ENCODE measurements at places on chromosomes 3 and 15. TPM values are rescaled to one million over a fixed set of nuclear protein-coding genes. Genes with fewer than 3 reads are reported as not detected.

Gene DNAH1
- 7.5 TPM for total RNA-seq

DNA sequence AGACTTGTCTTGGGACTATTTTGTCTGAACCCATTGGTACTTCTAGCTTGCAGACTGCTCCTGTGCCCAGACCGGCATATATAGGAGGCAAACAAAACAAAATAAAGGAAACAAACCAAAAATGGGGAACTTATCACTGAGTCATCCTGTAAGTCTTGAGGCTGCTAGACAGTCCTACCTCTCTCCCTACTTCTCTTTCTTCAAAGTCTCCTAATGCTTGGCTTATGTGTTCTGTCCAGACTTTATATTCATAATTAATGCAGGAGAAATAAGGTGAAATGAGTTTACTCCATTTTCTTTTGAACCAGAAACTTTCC, 266.2 kb downstream of the ZNF385D start:
- H3K4me3 ChIP-seq, result no peak overlapping the region
- no peaks in the 10 kb centered on the region for H3K36me3 ChIP-seq
- no peak overlapping the region for H3K27ac ChIP-seq
- no peak for DNase-seq
- H3K27me3 ChIP-seq, result no peaks in the 10 kb centered on the region

DNA sequence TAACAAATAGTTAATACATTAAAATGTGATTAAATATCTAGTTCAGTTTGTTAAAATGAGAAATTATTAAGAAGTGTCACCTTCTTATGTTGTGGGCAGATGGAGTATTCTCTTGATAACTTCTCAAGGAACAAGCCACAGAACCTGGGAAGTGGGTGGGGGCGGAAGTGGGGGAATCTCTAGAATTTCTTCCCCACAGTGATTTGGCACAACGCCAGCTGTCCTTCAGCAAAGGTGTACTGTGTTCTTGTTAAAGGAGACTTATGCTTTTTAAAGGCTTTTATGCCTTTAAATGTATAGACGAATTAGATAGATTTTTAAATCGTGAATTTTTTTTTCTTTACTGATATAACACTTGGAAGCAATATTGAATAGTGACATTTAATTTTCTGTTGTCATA, 42.4 kb downstream of the SEC22A start:
- no peaks in the 10 kb centered on the region for H3K27me3 ChIP-seq
- peaks cover 2% of the 10 kb centered on the region for H3K36me3 ChIP-seq
- DNase-seq, result no peak
- H3K4me1 ChIP-seq, result no peaks in the 10 kb centered on the region
- H3K27ac ChIP-seq, result no peak overlapping the region

DNA sequence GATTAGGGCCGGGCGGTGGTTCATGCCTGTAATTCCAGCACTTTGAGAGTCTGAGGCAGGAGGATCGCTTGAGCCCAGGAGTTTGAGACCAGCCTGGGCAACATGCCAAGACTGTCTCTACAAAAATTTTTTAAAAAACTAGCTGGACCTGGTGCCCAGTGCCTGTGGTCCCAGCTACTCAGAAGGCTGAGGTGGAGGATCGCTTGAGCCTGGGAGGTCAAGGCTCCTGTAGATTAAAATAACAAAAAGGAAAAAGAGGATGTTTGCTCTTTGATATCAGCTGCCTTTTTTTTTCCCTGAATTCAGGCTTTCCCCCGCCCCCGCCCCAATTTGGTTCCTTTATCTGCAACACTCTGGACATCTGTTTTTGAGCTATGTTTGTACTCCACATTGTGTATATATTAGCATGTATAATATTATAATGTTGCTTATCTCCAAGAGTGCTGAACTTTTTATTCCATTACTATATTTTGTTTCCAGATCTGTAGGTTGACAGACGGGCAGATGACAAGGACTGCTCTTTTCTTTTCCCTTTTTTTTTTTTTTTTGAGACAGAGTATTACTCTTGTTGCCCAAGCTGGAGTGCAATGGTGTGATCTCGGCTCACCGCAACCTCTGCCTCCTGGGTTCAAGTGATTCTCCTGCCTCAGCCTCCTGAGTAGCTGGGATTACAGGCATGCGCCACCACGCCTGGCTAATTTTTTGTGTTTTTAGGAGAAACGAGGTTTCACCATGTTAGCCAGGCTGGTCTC, 4.6 kb downstream of the SNAP23 start:
- peaks cover 13% of the 10 kb centered on the region for H3K4me1 ChIP-seq
- DNase-seq, result no peak
- H3K27me3 ChIP-seq, result no peaks in the 10 kb centered on the region

Data from sigmoid colon (tissue), 7 donors.